ENCODE measurements at places on chromosomes 12 and 14.

DNA sequence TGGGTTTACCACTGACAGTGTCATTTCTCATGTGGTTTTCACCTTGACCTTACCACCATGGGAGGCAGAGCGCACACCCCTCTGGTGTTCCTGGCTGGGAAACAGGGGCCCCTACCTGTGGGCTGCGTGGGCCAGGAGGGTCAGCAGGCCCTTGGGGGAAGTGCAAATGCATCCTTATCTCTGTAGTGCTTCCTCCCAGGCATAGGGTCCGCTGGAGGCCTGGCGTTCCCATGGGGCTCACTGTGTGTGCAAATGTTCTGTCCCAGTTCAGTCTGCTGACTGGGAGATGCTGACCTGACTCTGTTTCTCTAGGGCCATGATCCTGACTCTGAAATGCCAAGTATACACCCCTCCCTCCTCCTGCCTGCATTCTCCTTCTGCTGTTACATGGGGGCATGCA, 81.3 kb downstream of the SLC25A47 start:
- no peak for DNase-seq

GRCh38 chr12:120490833-120491512, 4.9 kb upstream of the DYNLL1 start:
- DNase-seq = no peak

DNA sequence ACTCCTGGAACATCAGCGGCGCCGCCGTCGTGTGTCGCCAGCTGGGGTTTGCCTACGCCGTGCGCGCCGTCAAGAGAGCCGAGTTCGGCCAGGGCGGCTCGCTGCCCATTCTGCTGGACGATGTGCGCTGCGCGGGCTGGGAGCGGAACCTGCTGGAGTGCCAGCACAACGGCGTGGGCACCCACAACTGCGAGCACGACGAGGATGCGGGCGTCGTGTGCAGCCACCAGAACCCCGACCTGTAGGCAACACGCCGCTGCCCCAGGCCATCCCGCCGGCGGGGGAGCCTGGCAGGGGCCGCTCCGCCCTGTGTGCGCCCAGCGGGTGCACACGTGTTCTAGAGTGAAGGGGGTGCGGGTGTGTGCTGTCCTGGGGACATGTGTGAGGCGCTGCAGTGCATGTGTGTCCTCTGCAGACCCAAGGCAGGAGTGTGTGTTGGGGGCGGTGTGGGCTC, 8.7 kb upstream of the CYP46A1 start:
- no peak for DNase-seq

GRCh38 chr14:26190646-26191045, 407.2 kb downstream of the NOVA1 start:
- DNase-seq = peak; percentile 11

DNA sequence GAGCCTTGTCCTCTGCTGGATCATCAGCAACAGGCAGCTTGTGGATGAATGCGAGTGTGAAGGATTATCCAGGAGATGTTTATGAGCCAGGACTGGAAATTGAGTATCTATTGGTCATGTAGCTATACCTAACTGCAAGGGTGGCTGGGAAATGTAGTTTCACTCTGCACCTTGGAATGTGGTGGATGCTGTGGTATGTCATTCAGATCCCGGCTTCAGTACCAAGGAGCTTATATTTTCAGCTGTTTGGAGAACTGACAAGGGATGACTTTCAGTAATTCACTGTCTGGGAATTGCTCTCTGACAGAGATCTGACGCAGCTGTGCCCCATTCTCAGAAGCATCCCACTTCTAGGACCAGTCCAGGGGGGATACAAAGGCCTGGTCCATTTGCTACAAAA, 792.3 kb upstream of the NOVA1 start:
- DNase-seq = no peak

- DNase-seq = peak; percentile 70
Observed at GRCh38 chr12:106126441-106127337, 12.1 kb downstream of the NUAK1 start.

- DNase-seq = peak; percentile 58
Observed at GRCh38 chr12:93530358-93530757, 42.1 kb upstream of the SOCS2 start.

GRCh38 chr12:569803-570434, 93.3 kb downstream of the NINJ2 start:
- peak; percentile 84 for DNase-seq

DNA sequence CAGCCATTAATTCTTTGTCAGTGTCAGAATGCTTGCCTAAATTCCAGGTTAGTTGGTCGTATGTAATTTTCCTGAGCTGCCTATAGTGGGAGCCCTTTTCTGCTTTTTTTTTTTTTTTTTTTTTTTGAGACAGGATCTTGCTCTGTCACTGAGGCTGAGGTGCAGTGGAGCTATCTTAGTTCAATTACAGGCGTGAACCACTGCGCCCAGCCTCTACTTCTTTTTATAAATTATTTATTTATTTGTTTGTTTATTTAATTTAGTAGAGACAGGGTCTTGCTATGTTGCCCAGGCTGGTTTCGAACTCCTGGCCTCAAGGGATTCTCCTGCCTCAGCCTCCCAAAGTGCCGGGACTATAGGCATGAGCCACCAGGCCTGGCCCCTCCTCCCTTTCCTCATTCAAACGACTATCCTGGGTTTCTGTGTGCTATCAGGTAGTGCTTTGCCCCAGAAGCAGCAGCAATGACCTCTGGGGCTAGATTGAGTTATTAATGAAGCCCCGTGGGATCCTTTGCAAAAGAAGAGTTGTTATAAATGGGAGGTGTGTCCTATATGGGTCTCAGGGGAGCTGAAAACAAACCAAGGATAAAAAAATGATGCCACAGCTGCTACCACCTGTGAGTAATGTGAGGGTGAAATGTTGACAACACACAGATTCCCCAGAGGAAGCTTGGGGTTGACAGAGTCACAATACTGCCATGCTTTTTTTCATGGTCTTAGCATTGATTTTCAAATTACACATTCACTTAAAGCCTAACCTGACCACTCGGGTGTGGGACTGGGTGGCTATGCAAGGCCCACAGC, 34.6 kb upstream of the NFKBIA start:
- peak; percentile 34 for DNase-seq

DNA sequence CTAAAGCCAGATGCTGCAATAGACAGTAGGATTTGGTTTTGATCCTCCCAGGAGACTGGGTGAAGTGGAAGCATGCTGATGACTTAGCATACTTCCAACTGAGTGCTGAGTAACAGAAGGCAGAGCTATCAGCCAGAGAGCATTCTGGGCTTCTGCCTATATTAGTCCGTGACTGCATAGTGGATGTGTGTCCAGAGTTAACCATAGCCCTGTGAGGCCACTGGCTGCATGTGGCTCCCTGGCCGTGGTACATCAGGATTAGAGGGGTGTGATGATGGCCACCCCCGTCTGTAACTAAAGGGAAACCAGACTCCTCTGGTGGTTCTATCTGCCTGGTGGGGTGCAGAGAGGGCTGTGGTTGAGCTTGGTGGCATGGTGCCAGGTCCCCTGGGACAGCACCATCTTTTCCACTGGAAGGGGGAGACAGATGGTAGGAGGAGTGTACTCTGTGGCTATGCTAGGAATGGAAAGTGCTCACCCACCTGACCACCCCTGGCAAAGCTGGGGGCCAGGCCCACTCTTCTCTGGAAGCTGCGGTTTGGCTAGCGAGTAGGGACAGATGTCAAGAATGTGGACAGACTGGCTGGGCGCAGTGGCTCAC, 27.4 kb downstream of the ABCD4 start:
- peak; percentile 95 for DNase-seq

- DNase-seq = no peak
Observed at GRCh38 chr12:25682421-25682820, 129.3 kb upstream of the LMNTD1 start.

GRCh38 chr14:74575507-74575906, 36.5 kb downstream of the LTBP2 start:
- no peak for DNase-seq

DNA sequence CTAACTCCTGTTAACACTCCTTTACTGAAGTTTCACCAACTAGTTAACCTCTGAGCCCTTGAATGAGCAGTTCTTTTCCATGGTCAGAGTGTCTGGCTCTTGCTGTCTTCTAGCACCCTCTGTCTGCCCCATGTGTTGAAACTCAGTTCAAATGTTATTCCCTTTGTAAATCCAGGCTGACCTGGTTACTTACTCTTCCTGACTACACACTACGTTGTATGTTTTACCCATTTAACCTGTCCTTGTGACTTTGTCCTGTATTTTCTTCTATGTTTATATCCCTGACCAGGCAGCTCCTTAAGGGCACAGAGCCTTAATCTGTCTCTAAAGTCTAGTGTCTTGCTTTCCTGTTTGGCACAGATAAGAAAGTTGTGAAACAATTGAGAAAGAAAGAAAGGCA, 389.0 kb upstream of the RPL10L start:
- DNase-seq = peak; percentile 20

- peak; percentile 92 for DNase-seq
Observed at GRCh38 chr14:62179367-62180018, 417.3 kb downstream of the SNAPC1 start.

GRCh38 chr12:66688846-66689439, 10.1 kb upstream of the GRIP1 start:
- DNase-seq = peak; percentile 67

- DNase-seq = no peak
Observed at GRCh38 chr12:53051881-53052412, 2.1 kb downstream of the TNS2 start.

GRCh38 chr14:98592611-98593170, 679.3 kb downstream of the BCL11B start:
- DNase-seq = no peak

- DNase-seq = peak; percentile 66
Observed at GRCh38 chr12:13102461-13103195, 839 bp downstream of the GSG1 start.

DNA sequence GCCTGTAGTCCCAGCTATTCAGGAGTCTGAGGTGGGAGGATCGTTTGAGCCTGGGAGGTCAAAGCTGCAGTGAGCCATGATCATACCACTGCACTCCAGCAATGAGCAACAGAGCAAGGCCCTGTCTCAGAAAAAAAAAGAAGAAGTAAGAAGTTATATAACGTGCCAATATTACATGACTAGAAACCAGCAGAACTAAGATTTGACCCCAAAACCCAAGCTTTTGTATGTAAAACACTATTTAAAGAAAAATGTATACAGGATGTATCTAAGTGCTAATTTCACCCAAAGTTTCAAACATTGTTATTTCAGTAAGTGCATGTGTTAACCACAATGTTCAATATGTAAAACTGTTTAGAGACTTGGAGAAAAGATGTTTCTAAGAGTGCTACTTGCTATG, 94.7 kb downstream of the SLC5A8 start:
- no peak for DNase-seq

DNA sequence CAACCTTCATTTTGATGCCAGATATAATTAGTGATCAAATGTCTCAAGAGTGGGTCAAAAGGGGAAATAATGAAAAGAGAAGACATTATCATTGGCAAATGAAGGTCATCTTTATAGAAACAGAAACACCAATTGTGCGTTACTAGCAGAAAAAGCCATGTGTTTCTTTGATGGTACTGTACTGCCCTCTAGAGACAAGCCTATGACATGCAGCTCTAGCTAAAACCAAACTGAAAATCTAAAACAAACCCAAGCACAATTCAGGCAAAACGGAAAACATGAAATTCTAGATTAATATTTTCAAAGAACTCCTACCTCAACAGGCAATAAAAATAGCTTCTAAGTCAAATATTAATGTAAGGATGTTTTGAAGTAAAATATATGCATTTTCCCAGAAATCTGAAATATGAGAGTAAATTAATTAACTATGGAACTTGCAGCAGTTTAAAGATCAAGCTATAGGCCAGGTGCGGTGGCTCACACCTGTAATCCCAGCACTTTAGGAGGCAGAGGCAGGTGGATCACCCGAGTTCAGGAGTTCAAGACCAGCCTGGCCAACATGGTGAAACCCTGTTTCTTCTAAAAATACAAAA, 115.4 kb downstream of the KLHL28 start:
- DNase-seq = peak; percentile 69

GRCh38 chr12:3727354-3727753, 25.6 kb downstream of the CRACR2A start:
- peak; percentile 43 for DNase-seq

DNA sequence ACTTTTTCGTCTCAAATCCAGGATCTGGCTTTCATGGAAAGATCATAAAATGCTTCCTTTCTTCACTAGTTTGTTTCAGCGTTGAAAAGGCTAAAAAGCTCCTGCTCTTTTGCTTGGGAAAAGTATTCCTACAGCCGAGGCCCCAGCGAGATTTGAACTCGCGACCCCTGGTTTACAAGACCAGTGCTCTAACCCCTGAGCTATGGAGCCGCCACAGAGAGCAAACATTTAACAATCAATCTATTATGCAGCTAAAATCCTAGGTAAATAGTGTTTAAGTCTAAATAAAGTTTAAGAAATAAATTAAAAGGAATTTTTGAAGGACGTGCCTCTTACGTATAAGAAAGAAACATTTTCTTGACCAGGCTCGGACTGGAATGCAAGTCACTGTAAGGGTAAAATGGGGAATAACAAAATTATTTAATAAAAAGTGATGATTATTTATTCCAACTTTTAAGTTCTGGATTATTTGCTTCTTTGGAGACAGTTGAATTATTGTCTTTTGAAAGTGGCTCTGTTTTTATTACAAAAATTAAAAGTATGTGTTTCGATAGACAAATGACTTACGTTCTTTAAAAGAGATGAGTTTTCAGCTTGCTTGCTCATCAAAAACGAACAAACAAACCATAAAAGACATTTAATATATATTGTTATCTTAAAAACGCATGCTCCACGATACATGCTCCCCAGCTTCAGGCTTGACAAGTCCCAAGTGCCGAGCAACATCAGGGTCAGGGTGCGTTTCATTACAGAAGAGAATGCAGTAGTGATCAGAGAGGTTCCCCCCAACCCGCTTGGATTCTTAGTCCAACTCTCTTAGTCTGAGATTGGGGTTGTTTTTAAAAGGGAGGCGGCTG, 10.2 kb downstream of the OR6S1 start:
- DNase-seq = peak; percentile 70

DNA sequence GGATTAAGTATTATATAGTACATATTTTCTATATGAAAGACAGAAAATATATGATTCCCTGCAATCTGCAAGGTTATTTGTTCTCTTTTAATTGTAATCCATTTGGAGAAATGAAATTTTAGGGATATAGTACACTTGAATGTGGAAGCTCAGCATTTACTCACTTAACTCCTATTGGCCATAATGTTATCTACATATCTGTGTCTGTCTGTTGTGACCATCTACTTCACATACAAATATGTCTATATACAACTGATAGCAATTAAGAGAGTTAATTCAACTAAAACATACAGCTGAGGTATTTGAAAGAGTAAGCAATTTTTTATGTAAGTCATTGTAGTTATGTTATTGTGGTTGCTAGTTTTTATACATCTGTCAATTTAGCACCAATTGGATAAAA, 12.9 kb downstream of the FOXG1 start:
- no peak for DNase-seq

Data from choroid plexus epithelial cell (primary cell).